Ovary (tissue), 10 donors: ENCODE measurements at places on chromosomes 5 and 9. TPM values are rescaled to one million over a fixed set of nuclear protein-coding genes. Genes with fewer than 3 reads are reported as not detected.

COL27A1 gene
- 33.3 TPM for total RNA-seq

GRCh38 chr9:34151398-34151797 is 24.9 kb upstream of the DCAF12 start:
- no peak for DNase-seq

DNA sequence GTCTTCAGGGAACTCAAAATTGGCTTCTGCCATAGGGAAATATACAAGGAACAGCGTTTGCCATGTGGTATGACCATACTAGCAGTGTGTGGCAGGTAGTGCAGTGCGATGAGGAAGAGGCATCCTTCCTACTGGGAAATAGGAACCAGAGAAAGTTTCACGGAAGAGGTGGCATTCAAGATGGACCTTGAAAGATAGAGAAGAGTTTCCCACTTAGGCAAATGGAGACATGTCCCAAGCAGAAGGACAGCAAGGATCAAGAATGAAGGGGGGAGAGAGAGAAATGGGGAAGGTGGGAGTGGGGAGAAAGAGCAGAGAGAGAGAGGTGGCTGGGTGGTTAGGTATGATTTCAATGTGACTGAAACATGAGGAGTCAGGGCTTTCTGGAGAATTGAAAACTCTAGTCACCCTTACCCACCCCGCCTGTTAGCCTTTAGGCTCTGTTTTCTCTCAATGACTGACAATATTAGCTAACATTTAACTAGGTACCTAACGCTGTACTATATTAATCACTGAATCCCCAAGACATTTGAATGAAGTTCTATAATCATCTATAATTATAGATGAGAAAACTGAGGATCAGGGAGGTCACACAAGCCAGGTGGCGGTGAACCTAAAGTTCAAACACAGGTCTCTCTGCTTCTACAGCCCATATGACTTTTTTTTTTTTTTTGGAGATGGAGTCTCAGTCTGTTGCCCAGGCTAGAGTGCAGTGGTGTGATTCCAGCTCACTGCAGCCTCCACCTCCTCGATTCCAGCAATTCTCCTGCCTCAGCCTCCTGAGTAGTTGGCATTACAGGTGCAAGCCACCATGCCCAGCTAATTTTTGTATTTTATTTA is 171.3 kb downstream of the NR3C1 start:
- no peak for DNase-seq

MCCC2 gene
- 24.5 TPM for total RNA-seq

DNA sequence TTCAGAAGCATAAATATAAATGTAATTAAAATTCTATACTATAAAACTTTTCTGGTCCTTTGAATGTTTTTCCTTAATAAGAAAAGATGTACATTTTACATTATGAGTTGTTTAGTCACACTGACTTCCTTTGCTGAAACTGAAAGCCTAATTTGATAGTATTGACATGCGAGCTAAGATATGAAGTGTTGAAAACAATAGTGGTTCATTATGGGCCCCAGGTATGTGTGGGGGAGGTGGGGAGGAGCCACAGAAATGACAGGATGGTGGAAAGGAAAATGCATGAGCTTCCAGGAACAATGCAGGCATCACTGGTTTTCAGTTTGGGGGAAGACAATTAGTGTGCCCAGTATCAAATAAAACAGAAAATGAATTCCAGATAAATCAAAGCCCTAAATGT is 35.4 kb upstream of the RLN1 start:
- no peak for DNase-seq

DNA sequence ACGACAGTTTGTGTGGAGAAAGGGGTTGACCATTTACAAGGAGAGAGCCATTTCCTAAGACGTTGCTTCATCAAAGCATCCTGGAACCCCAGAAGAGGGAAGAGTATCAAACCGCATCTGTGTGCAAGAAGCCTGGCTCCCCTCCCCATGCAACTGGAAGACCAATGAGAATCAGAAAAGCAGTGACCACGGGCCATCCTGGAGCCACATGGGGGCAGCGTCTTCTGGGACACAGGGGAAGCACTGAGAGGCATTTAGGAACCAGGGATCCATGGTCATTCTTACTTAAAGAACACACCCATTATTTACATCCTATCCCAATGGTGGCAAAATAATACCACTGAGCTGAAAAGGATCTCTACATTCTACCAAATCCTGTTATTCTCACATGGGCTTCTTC is 29.3 kb downstream of the SEMA5A start:
- no peak for DNase-seq

DNA sequence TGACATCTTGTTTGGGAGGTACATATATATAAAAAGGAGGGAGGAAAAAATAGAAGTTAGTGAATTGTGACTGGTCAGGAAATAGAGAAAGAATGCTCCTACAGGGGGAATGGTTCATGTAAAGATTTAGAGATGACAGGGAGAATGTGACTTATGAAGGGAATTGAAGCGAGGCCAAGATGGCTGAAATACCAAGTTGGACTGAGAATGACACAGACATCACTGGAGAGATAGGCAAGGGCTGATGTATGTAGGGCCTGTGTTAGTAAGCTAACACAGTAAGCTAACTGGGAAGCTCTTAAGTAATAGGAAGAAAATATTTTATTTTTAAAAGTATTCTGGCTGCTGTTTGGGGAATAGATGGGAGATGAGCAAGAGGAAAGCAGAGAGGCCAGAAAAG is 286.3 kb downstream of the NNT start:
- DNase-seq, result no peak

KLF4 gene
- total RNA-seq, result 98.6 TPM

SUSD3 gene
- 44.3 TPM for total RNA-seq

- no peak for DNase-seq
Observed at GRCh38 chr9:100063185-100063584, 35.6 kb downstream of the ERP44 start.

FSTL4 gene
- 0.11 TPM for total RNA-seq

GRCh38 chr5:39371367-39371635 is 7.0 kb upstream of the C9 start:
- no peak for DNase-seq

HTR4 gene
- total RNA-seq, result not detected

- DNase-seq, result no peak
Observed at GRCh38 chr9:27532046-27532445, 2.4 kb upstream of the MOB3B start.

RELL2 gene
- 1.5 TPM for total RNA-seq

QRFP gene
- not detected for total RNA-seq

PLAC8L1 gene
- total RNA-seq, result 0.78 TPM

GRCh38 chr5:143239882-143240518 is 163.5 kb downstream of the NR3C1 start:
- DNase-seq, result no peak

DNA sequence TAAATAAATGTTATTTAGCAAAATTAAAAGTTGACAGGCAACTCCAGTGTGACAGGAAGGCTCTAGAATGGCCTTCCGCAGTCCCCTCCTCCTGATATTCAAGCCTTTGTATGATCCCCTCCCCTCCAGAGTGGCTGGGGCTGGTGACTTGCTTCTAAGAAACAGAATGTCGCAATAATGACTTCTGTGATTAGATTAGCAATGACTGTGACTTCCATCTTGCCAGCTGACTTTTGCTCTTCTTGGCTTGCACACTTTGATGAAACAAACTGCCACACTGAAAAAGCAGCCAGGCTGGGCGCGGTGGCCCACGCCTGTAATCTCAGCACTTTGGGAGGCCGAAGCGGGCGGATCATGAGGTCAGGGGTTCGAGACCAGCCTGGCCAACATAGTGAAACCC is 106.5 kb upstream of the LARP1 start:
- DNase-seq, result no peak

DNA sequence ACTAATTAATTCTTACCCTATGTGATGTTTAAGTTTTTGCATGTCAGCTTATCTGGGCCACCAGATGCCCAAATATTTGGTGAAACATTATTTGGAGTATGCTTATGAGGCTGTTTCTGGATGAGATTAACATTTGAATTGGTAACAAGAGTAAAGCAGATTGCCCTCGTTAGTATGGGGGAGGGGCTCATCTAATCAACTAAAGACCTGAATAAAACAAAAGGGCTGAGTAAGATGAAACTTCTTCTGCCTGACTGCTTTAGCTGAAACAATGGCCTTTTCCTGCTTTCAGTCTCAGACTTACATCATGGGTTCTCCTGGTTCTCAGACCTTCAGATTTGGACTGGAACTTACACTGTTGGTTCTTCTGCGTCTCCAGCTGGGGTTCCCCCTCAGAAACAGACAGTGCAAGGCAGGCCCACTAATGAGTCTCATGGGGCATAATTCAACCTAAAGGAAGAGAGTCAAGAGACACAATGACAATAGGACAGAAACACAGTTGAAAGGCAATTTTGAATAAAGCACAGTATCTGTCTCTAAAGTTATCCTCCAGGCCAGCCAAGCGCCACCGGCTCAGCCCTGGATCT is 288.4 kb downstream of the CAAP1 start:
- no peak for DNase-seq

FOXD4L3 gene
- not detected for total RNA-seq

GRCh38 chr5:122774519-122774860 is 390 bp upstream of the SNX2 start:
- no peak for DNase-seq

DNA sequence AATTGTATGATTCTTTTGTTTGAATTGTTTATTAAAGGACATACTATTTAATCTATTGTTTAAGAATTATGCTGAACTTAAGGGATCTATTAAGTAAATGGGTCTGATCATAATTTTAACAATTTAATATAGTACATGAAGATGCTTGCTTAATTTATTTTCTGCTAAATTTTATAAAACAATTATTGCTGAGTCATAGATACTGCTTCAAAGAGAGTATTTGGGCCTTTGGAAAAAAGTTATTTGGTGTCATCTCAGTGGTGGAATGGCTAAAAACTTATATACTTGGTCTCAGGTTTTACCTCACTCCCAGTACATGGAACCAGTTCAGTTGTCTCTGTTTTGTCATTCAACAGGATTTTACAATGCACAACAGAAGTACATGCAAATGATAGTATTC is 145.3 kb downstream of the CDH9 start:
- no peak for DNase-seq

PCDHB14 gene
- total RNA-seq, result 6.9 TPM

PRDM12 gene
- total RNA-seq, result not detected
